Sciatic nerve (tissue), 2 donors: ENCODE measurements at places on chromosomes 16 and 17.
A peak's percentile ranks its signal among the peaks of the same experiment; 100 is the strongest.

- no peak for DNase-seq
Observed at GRCh38 chr16:75101635-75102034, 14.9 kb downstream of the LDHD start.

DNA sequence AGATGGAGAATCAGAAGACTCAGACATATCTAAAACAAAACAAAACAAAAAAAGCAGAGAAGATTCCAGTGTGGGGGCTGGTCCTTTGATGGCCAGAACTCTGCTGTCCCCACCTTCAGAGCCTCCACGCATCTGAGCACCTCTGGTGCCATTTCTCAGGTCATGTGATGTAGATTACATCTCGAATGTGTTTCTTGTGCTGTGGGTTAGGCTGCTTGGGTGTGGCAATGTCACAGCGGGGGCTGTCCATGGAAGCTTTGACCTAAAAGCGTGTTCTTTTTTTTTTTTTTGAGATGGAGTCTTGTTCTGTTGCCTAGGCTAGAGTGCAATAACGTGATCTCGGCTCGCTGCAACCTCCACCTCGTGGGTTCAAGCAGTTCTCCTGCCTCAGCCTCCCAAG is 51.2 kb downstream of the PLD6 start:
- DNase-seq = no peak

- DNase-seq = no peak
Observed at GRCh38 chr17:80372456-80372855, 42.5 kb upstream of the ENDOV start.

DNA sequence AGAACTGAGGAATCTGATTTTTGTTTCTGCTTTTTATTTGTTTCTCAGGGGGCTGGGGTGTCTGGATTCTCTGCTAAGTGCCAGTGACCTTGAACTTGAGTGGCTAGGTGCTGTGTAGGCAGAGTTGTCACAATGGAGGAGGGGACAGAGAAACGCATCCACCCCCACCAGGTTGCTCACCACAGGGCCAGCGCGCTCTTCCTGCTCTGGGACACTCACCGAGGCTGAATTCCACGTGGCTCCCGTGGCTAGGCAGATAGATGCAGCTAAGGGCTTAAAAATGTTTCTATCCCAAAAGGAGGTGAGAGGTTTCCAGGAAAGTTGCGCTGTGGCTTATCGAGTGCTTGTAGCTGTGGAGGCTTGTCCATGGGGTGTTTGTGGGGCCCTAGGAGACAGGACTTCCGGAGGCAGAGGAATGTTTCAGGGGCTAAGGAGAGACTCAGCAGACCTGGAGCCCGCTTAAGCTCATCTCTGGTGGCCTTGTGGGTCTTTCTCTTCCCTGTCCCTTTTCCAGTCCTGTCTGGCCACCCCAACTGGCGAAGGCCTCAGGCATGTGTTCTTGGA is 36.8 kb downstream of the ADCY7 start:
- DNase-seq = no peak

DNA sequence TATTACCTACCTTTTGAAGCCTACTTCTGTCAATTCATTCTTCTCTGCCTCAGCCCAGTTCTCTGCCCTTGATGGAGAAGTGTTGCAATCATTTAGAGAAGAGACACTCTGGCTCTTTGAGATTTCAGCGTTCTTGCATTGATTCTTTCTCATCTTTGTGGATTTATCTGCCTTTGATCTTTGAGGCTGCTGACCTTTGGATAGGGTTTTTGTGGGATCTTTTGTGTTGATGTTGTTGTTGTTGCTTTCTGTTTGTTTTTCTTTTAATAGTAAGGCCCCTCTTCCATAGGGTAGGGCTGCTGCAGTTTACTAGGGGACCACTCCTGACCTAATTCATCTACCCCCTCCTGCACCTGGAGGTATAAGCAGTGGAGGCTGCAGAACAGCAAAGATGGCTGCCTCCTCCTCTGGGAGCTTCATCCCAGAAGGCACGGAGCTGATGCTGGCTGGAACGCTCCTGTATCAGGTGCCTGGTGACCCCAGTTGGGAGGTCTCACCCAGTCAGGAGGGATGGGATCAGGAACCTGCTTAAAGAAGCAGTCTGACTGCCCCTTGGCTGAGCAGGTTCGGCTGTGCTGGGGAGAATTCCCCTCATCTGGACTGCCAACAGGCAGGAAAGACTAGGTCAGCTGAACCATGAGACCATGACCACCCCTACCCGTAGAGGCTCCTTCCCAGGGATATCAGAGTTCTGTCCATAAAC is 28.0 kb downstream of the NFATC3 start:
- no peak for DNase-seq

DNA sequence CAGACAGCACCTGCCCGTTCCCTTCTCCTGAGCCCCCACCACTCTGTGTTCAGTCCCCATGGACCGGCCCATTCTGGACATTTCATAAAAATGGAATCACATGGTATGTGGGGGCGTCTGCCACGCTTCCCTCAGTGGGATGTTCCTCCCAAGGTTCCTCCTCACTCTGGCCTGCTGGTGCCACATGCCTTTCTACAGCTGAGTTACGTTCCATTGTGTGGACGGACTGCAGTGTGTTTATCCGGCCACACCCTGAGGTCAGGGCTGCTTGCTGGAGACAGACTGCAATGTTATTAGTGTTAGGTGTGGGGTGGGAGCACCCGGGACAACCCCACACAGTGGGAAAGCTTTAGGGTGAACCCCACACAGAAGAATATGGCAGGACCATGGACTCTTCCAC is 5.9 kb upstream of the AATK start:
- no peak for DNase-seq

- DNase-seq = no peak
Observed at GRCh38 chr16:20971401-20971800, 70.8 kb downstream of the LYRM1 start.

GRCh38 chr16:57043248-57043647 is 49.1 kb upstream of the CPNE2 start:
- DNase-seq = no peak

- no peak for DNase-seq
Observed at GRCh38 chr17:15106540-15106939, 158.6 kb downstream of the PMP22 start.

DNA sequence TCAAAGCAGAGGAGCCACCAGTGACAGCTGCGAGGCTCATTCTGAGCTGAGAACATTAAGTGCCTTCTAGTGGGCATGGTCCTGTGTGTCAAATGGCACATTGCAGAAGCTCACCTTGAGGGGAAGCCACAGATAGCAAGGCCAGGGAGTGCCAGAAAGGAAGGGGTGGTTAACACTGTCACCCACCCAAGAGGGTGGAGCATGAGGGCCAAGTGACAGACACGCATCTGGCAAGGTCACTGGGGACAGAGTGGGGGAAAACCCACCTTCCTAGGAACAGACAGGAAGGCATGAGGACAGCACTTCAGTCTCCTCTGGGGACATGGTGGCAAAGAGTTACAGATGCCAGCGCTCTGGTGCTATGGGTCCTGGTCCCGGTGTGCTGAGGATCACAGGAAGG is 22.1 kb downstream of the NUBP1 start:
- no peak for DNase-seq

GRCh38 chr16:67767953-67768352 is 38.4 kb downstream of the RANBP10 start:
- no peak for DNase-seq

- no peak for DNase-seq
Observed at GRCh38 chr17:2264067-2264860, 39.3 kb downstream of the SMG6 start.

DNA sequence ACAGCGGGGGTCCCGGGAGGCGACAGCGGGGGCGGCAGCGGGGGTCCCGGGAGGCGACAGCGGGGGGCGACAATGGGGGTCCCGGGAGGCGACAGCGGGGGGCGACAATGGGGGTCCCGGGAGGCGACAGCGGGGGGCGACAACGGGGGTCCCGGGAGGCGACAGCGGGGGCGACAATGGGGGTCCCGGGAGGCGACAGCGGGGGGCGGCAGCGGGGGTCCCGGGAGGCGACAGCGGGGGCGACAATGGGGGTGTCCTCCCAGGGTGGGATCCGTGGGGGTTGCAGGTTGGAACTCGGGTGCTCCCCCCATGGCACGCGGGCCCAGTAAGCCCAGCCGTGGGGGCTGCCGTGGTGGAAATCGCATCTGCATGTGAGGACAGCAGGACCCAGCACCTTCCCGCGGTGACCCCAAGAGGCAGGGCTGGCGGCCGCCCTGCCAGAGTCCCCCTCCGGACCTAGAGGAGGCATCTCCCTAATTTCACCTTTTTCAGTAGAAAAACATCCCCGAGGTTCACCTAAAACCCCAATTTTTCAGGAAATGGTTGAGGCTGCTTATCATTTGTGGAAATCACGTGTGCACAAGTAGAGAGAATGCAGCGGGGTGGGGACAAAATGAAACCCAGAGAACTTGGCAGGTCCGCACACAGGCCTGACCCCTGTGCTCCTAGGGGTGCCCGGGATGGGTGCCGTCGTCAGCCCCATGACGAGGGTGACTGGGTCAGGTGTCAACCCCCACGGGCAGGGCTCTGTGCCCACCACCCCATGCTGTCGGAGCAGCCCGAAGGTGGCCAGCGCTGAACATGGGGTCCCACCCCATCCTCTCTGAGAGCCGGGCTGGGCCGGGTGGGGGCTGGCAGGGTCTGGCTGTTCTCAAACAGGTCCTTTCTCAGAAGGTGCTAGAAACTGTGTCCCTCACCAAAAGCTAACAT is 10.5 kb upstream of the METRNL start:
- DNase-seq = peak; percentile 58
